ENCODE measurements at places on chromosomes 16 and 17. TPM values are rescaled to one million over a fixed set of nuclear protein-coding genes. Genes with fewer than 3 reads are reported as not detected.

The GFAP gene
- not detected for total RNA-seq

The CLDN7 gene
- 2.3 TPM for total RNA-seq

The SLC16A13 gene
- 0.19 TPM for total RNA-seq

The UBE2I gene
- total RNA-seq: 66.7 TPM

The ALOX12 gene
- total RNA-seq: not detected

The TBC1D3 gene
- total RNA-seq: not detected

The DOC2B gene
- 12.2 TPM for total RNA-seq

DNA sequence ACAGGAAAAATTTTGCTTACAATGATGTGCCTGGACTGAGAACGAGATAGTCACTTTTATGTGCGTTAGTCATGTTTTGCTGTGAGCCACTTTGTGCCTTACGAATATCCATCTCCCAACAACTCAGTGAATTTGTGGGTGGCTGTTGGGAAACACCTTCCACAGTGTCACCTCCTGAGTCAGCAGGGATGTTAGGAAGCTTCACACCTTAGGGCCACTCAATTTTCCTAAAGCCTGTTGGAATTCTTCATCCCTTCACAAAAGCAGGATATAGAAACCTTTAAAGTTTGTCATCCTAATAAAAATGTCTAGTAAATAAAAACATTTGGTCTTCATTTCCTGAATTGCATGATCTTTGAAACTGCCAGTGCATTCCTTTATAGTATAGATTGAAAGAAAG, 4.3 kb upstream of the KRTAP3-1 start:
- DNase-seq: no peak

- DNase-seq: no peak
Observed at GRCh38 chr16:30992276-30992780, 7.3 kb downstream of the HSD3B7 start.

GRCh38 chr16:17358846-17359245, 111.9 kb downstream of the XYLT1 start:
- DNase-seq: no peak

DNA sequence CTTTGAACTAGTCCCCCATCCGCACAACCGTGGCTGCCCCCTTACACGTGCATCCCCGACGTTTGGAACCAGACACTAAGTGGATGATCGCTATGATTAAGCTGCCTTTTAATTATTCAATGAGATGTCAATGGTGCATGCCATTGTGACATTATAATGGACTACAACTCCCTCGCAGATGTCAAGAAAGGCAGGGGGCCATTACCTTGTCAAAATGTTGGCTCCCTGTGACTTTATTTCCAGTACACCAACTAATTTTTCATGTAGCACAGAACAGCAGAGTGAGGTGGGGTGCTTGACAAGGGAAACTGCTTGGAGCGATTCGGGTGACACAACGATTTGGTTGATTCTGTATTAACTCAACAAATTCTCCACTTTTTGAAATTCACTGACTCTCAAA, 26.5 kb downstream of the ASIC2 start:
- no peak for DNase-seq

DNA sequence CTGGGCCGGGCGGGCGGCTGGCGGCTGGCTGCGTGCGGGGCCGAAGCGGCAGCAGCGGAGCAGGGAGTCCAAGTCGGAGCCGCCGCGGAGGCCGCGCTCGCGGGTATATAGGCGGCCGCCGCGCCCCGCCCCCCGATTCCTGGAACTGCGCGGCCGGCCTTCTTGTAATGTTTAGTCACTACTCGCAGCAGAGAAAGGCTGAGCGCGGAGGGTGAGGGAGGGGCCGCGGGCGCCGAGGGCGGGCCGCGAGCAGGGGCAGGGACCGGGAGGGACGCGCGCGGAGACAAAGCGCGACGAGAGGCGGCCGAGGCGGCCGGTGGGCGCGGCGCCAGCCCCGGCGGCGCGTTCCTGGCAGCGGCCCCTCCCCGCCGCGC, at the start of gene SOCS3:
Gene SOCS3, minus strand, starts transcription at position 81 of the 374 bp plus-strand sequence. CDS start 982 bp downstream, outside the sequence.
- DNase-seq: peak; percentile 99

GRCh38 chr16:4182581-4183236, 59.2 kb downstream of the SRL start:
- no peak for DNase-seq

DNA sequence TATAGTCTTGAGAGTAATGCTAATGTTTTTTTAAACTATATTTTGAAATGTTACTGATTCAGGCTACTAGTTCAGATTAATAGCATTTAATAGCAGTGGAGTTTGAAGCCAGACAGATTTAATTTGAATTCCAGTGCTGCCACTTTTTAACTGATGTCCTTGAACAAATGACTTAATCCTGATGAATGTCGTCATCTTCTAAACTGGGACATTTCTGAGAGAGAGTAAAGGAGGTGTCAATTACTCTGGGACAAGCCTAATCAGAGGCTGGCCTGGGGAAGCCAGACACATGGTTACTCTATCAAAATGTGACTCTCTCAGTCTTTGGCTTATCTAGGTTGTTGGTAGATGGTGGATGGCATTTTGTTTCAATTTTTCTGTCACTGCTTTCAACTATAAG, 246.7 kb downstream of the HS3ST3A1 start:
- DNase-seq: no peak

GRCh38 chr17:78962345-78962983, 17.3 kb downstream of the LGALS3BP start:
- DNase-seq: no peak
